ENCODE measurements at places on chromosomes 16 and 17.

- DNase-seq, result no peak
Measured at GRCh38 chr17:73371285-73371684, 59.5 kb upstream of the CDC42EP4 start.

GRCh38 chr17:8387914-8388651 lies 5.1 kb upstream of the RPL26 start:
- DNase-seq, result no peak

DNA sequence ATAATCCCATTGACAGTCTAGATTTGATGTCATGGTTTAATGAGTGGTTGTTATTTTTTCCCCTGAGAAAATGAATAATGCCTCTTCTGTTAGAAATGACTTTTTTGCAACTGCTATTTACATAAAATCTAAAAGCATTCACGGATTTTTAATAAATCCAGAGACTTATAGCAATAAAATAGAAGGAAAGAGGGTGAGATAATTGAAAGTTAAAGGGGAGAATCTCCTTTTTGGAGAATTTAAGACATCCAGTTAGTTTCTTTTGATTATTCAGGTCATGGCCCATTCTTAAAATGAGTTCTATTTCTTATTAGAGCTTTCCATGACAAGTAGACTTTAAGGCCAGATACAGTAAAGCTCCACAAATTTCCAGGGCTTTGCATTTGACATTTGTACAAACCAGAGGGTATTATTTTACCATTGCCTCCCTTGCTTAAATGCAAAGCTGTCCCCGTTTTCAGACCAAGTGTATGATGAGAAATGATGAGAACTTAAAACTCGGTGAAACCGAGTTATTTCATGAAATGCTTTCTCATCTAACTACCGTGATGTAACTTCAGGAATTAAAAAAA lies 789.0 kb upstream of the SOX9 start:
- DNase-seq, result no peak

- DNase-seq, result no peak
Measured at GRCh38 chr17:43521389-43521788, 24.8 kb downstream of the ETV4 start.

- DNase-seq, result no peak
Measured at GRCh38 chr16:55100100-55100499, 169.4 kb downstream of the IRX5 start.

DNA sequence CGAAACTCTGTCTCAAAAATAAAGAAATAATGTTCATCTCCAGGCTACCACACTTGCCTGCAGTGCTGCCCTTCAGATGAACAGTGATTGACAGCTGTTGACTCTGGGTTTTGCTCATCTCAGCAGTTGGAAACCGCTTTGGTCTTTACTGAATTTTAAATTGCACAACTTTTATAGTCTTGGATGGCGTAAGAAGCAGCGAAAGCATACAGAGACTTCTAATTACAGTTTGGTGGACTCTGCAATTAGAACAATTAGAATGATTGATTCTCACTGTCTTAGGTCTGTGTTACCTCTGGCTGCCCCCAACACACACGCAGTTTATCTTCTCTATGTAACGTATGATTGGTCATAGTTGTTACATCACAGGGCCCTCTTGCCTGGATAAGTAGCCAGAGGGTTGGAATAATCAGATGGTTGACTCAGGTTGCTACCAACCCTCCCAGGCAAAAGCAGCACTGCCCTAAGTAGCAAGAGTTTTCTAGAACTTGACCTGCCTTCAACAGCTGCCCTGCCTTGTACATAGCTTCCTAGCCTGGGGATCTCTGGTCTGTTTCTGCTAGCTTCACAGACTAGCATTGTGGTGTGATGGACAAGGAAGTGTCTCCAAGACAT lies 1.9 kb upstream of the NAT9 start:
- DNase-seq, result no peak

- DNase-seq, result no peak
Measured at GRCh38 chr17:41451154-41451728, 10.5 kb upstream of the KRT38 start.

DNA sequence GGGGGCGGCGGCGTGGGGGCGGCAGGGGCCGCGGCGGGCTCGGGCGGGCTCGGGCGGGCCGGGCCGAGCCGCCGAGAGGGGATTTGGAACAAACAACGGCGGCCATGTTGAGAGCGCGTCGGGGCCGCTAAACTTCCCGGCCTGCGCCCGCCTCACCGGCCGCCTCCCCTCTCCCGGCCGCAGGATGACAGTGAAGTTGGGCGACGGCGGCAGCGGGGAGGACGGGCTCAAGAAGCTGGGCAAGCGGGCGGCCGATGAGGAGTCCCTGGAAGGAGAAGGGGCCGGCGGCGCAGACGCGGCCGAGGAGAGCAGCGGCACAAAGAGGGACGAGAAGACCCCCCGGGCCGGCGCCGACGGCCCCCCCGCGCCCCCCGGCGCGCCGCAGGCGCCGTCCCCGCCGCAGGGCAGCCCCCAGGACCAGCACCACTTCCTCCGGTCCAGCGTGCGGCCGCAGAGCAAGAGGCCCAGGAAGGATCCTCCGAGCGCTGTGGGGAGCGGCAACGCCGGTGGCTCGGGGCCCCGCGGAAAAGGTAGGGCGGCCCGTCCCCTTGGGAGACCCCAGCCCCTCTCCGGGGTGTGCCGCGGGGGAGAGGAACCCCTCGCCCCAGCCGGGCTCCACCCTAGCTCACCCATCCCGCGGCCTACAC lies 2.4 kb downstream of the CRAMP1 start:
- DNase-seq, result no peak

GRCh38 chr16:2150418-2151187 lies 2.2 kb downstream of the RAB26 start:
- no peak for DNase-seq

DNA sequence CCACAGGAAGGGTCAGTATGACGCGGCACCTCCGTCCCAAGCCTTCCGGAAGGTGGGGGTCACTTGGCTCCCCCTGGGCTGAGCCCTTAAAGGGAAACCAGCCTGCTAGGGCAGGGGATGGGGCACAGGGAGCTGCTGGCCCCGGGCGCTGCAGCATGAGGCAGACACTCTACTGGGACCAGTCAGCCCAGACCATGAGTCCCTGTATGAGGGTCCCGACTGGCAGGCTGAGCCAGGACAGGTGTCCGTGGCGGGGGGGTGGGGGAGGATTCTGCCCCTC lies 43.4 kb upstream of the ZC3H18 start:
- no peak for DNase-seq

DNA sequence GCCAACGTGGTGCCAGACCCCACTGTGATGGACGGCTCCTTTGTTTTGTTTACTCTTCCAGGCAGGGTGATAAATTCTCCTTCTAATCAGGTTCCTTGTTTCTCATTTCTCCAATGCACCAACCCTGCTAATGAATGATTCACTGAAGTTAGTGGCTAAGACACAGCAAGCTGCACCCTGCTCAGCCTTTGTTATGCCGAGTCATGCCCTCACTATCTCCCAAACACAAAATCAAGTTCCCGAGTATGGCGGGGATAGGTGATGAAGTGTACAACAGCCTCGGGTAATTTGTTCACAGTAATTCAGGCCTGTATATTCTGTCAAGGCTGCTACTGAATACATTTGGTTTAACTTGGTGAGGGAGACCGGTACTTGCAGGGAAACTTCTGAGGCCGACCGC lies 83.8 kb upstream of the HS3ST4 start:
- no peak for DNase-seq

- DNase-seq, result no peak
Measured at GRCh38 chr16:53864819-53865493, 161.0 kb downstream of the FTO start.

DNA sequence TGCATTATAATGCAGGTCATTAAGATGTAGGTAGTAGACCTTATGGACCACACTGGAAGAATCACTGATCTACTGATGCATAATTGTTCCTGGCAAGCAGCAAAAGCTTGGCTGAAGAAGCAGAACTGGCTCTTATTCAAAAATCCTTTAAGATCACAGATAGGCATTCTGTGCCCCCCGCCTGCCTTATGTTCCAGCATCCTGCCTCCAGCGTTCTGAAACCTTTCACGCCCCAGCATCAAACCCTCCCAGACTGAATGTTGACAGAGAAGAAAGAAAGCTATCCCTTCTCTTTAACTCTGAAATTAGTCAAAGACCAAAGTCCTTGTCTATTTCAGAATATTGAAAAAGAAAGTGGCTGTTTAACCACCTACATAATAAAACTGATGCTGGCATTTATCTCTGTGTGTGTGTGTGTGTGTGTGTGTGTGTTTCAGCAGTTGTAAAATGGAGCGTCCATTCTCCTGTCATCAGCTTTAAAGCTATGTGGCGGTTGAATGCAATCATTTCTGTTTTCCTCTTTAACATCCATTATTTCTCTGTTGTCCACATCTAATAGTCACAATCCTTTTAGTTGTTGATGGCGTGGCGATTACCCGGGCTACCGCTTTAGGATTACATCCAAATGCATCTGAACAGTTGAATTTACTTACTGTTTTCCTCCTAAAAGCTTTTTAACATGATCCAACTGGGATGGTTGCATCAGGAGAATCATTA lies 350.4 kb downstream of the HS3ST4 start:
- DNase-seq, result no peak

- DNase-seq, result no peak
Measured at GRCh38 chr17:1639549-1640180, 5.9 kb downstream of the SCARF1 start.

DNA sequence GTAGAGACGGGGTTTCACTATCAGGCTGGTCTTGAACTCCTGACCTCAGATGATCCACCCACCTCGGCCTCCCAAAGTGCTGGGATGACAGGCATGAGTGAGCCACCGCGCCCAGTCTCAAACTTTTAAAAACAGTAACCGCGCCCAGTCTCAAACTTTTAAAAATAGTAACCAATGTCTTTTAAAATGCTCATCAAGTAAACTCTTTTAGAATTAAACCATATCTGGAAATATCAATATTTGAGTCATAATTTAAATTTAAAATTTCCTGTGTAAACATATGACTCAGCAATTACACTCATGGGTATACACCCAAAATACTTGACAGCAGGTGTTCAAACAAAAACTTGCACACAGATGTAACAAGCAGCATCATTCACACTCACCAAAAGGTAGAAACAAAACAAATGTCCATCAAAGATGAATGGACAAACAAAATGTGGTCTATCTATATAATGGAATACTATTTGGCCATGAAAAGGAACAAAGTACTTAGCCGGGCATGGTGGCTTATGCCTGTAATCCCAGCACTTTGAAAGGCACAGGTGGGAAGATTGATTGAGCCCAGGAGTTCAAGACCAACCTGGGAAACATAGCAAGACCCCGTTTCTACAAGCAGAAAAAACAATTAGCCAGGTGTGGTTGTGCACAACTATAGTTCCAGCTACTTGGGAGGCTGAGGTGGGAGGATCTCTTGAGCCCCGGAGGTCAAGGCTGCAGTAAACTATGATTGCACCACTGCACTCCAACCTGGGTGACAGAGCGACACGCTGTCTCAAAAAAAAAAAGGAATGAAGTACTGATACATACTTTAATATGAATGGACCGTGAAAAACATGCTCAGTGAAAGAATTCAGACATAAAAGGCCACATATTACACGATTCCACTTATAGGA lies 20.2 kb downstream of the ENPP7 start:
- DNase-seq, result no peak

DNA sequence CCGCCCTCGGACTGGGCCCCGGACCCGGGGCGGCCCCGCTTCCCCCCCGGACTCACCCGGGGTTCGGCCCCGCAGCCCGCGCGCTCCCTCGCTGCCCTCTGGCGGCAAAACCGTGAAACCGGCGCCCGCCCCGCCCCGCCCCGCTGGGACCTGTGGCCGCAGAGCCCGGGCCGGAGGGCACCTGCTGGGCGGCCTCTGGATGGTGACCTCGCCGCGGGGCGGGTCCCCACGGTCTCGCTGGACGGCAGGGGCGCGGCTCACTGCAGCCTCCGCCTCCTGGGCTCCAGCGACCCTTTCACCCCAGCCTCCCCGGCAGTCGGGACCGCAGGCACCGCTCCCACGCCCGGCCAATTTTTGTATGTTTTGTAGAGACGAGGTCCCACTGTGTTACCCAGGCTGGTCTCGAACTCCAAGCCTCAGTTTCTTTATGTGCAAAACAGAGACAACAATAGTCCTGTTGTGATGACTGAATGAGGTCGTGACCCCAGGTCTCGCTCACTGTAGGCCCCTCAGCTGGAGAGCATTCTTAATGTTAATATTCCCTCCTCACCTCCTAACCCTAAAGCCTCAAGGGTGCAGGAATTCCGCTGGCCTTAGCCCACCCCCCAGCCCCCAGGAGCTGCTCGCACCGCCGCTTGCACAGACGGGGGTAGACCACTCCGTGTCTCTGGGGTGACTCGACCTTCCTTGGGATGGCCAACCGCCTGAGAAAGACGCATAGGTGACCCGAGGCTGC lies 33.7 kb upstream of the RPH3AL start:
- no peak for DNase-seq

- DNase-seq, result no peak
Measured at GRCh38 chr17:67532326-67532871, 155.3 kb downstream of the PITPNC1 start.

GRCh38 chr17:8125154-8125946 lies 1.4 kb upstream of the HES7 start:
- DNase-seq, result peak; percentile 50

- DNase-seq, result no peak
Measured at GRCh38 chr17:29892201-29892600, 37.8 kb downstream of the SSH2 start.

- no peak for DNase-seq
Measured at GRCh38 chr17:55926276-55926990, 175.6 kb downstream of the PCTP start.

DNA sequence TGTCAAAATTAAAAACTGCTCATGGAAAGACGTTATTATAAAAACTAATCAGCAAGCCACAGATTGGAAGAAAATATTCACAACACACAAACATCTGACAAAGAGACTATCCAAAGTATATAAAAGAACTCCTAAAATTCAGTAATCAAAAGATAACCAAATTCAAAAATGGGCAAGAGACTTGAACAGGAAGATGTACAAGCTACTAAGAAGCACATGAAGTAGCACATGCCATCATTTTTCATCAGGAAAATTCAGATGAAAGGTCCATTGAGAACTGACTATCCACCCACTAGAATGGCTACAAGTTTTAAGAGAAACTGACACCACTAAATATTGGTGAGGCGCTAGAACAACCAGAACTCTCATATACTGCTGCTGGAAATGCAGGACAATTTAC lies 3.4 kb upstream of the HLF start:
- no peak for DNase-seq

GRCh38 chr16:24141466-24141865 lies 114.7 kb upstream of the CACNG3 start:
- no peak for DNase-seq

DNA sequence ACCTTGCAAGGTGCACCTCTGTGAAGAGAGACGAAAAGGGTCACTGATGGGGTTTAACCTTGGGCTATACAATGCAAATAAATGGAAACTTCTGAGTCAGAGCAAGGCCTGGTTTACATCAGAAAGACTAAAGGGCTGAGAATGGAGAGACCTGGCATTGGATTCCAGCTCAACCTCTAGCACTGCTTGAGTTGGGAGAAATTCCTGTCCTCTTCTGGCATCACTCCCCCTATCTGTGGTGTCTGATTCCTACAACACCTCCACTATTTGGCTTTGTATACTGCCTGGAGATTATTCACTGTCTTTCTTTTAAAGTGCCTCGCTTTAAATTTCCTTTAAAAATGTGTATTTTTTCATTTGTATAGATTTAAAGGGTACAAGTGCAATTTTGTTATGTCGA lies 68.8 kb downstream of the GPR139 start:
- no peak for DNase-seq
